DMS79 treated with DMSO at 0.1 percent for 48 hours (cell line): ENCODE measurements at places on chromosomes 1 and 21.

- DNase-seq: no peak
Measured at GRCh38 chr1:29963946-29964345, 727.6 kb downstream of the PTPRU start.

DNA sequence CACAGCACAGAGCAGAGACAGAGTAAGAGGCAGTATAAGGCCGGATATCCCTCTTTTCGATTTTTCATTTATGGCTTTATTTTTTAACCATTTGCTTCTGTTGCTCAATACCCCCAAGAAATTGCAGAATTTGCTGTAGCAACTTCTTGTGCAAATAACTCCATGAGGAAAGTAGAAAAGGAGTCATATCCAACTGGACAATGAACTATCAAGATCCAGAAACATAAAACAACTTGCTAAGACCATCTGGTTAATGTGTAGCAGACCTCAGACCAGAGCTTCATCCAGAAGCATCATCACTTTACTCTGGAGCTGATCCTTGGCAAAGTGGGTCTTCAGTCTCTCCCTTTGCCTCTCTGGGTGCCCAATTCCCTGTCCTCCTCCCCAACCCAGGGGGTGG, 45.9 kb downstream of the ZNF697 start:
- DNase-seq: no peak

DNA sequence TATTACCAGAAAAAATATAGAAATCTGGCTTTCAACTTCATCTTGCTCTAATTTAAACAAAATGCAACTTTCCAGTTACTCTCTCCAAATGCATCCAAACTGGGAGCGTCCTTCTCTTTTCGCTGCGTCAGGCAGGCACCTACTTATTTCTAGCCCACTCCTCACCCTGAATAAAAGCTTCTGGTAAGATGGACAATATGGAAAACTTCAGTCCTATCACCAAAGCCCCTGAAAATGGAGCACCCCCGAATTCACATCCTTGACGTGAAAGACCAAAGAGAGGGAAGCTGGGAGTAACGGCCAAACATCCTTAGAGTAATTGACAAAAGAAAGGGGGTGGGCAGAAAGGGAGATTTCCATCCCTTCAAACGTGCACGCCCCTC, 5.5 kb upstream of the PROX1 start:
- DNase-seq: no peak

GRCh38 chr1:26003262-26003661, 5.4 kb upstream of the PAFAH2 start:
- no peak for DNase-seq

DNA sequence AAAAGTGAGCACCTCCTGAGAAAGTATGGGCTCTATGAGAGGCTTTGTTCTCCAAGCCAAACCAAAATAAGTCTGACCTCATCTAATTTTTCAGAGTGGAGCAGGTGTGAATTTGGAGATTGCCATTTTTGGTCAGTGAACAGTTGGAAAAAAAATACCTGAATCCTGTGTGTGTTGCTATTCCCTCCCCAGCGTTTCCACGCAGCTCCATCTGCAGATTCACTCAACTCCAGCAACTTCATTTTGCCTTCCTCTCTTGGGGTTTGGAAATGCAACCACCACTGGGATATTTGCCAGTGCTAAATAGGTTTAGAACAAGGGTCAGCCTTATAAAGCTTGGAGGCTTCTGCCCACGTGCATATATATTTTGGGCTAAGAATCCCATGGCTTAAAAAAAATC, 11.2 kb downstream of the CASQ2 start:
- no peak for DNase-seq

DNA sequence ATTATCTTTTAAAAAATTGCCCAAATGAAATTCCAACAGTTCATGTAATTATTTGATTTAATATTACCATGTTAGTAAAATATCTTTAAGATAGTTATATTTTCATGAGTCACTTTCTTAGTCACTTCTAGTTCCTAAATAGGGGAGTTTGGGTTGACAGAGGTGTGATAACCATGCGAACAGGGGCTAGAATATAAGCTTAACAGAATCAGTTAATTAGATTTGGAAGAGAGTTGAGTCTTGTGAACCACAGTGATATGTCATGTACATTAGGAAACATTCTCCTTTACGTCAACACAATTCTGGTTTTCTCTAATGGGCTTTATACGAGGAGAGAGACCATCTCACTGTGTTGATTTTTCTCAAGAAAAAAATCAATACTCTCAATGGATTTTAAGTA, 64.8 kb upstream of the ZNF281 start:
- DNase-seq: no peak

- DNase-seq: no peak
Measured at GRCh38 chr21:45299026-45299863, 11.6 kb upstream of the POFUT2 start.

GRCh38 chr1:41528106-41528505, 43.6 kb upstream of the EDN2 start:
- DNase-seq: no peak
